Epithelial cell of proximal tubule (primary cell): ENCODE measurements at places on chromosomes 7 and 10.

GRCh38 chr10:61096056-61096455 lies 152.1 kb upstream of the RHOBTB1 start:
- DNase-seq = no peak

- DNase-seq = no peak
These were observed 808.7 kb upstream of the AUTS2 start for GRCh38 chr7:68789597-68789996.

DNA sequence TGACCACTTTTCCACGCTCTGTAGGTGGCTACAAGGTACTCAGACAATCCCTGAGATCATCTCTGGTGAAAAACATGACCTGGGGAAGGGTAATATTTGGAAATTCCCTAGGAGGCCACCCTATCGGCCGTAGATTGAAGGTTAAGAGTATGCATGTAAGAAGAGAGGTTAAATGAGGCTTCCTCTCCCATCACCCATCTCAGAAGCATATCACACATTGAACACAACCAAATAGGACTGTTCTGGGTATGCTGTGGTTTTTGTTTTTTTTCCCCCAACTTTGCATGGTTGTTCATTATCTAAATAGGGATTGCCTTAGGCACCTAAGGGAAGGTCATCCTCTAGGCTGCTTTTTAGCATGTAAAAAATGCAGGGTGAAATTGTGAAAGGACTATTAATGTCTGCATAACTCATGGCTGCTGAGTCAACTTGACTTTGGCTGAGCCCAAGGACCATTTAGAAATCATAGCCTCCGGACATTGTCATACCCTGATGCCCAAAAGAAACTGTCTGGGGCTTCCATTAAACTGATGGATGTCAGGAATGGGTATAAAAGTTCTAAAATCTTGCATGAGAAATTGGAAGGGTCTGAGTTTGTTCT lies 24.7 kb upstream of the ST8SIA6 start:
- peak; percentile 27 for DNase-seq

- no peak for DNase-seq
These were observed 7.9 kb downstream of the CPED1 start for GRCh38 chr7:120996333-120996987.

GRCh38 chr10:133484818-133485217 lies 31.1 kb downstream of the SCART1 start:
- no peak for DNase-seq

DNA sequence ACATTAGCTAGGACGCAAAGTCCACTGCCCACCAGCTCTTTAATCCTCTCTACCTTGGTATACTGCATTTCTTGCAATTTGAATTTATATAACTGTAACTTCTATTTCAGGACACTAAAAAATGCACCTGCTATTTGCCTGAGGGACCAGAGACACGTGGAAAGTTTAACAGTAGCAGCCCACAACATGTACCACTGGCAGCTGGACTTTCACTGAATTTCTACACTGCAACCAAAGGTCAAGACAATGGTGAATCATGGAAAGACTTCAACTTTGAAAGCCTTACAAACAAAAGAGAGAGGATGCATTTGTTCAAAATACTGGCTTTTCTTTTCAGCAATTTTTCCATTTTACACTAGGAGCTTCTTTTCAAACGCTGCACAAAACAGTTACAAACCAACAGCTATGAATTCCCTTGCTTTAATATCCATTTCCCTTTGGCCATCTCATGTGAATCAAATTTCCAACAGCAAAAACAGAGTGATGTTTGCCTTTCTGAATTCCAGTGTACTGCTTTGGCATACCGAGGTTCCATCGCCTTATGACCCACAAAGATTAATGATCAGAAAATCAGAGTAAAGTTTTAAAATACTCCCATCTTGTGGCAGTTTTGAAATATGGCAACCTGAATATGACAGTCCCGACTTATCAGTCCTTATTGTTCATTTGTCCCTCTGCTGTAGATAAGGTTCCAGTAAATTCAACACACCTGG lies 29.9 kb upstream of the HNRNPH3 start:
- DNase-seq = no peak

- no peak for DNase-seq
These were observed 241.7 kb upstream of the PLXNA4 start for GRCh38 chr7:132817949-132818348.
